ENCODE measurements at places on chromosomes 7 and 10.

GRCh38 chr10:75355706-75356105, 45.9 kb downstream of the ZNF503 start:
- DNase-seq, result no peak

- DNase-seq, result no peak
Observed at GRCh38 chr7:143256932-143257331, 6.3 kb upstream of the GSTK1 start.

DNA sequence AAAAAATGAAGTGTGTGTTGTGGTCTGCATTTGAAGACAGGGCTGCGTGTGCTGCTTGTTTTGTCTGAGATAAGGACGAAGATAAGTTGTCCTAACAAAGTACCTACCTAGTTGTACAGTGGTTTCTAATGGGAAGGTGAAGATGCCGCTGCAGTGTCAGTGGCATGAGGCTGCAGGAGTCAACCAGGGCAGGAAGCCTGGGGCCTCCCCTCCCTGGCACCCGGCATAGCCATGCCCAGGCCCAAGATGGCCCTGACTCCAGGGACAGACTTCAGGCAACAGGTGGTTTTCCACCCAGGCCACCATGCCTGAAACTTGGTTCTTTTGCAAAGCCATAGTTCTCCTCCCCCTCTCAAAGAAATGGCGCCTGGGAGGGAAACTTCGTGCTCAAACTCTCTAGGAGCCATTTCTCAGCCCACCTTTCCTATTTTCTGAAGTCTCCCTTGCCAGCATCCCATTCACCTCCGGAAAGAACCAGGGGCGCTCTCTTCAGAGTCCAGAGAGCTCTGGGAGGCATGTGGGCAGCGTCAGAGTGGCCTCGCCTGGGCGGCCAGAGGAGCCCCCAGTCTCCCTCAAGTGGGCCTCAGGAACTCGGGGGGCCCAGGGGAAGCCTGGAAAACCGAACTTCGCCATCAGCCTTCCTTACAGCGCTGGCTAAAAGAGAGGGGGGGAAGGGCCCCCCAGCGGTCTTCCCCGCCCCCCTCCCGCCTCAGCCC, 2.1 kb upstream of the KAT6B start:
- DNase-seq, result no peak

- no peak for DNase-seq
Observed at GRCh38 chr10:110352930-110353243, 48.2 kb upstream of the SMNDC1 start.

GRCh38 chr7:133674079-133674763, 421.3 kb downstream of the EXOC4 start:
- no peak for DNase-seq
